Ascending aorta (tissue), 2 donors: ENCODE measurements at places on chromosomes 3 and 15. TPM values are rescaled to one million over a fixed set of nuclear protein-coding genes. Genes with fewer than 3 reads are reported as not detected.

GRCh38 chr3:31408720-31409119, 124.0 kb upstream of the STT3B start:
- DNase-seq: no peak

GRCh38 chr3:151210676-151211381, 7.8 kb upstream of the GPR171 start:
- DNase-seq: no peak

GRCh38 chr3:66348704-66349103, 127.9 kb downstream of the SLC25A26 start:
- no peak for DNase-seq

GRCh38 chr3:193347521-193348501, 30.7 kb downstream of the ATP13A5 start:
- DNase-seq: no peak

DNA sequence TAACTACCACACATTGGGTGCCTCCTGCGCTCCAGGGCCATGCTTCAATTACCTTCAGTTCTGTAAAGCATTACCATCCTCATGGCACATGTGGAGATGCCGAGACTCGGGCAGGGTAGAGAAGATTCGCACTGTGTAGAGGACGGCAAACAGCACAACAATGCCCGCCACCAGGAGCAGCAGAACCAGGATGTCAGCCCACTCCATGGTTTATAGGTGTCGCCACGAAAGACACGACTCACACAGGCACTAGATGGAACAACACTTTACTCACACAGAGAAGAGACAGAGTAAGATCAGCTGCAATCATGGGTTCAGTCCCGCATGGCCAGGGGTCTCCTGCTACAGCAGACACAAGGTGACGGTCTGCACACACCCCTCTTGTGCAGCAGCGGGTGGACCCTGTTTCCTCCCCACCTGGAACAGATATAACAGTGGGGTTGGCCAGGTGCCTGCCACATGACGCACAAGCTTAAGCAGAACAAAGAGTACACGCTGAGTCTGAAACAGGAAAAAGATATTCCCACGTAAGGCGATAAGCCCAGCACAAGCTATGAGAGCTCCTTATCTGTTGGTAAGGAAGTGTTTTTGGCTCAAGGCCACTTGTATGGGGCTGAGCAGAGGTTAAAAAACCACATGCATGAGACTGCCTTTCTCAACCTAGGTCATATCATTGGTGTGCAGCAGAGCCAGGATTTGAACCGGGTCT, 2.5 kb upstream of the TBC1D21 start:
- DNase-seq: no peak

DNA sequence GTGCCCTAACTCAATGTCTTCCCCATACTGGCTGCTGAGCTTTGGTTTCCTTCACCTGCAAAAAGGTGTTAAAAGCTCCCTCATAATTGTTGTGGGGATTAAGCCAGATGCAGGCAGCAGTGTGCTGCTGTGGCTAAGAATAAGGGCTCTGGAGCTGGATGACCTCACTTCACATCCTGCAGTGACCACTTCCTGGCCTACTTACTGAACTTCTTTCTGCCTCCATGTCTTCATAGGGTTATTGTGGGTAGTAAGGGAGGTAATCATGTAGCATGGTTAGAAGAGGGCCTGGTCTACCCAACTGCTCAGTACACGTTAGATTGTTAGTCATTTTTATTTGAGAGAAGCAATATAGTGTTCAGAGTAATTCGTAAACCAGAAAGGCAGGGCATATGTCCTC, 18.4 kb downstream of the GYG1 start:
- no peak for DNase-seq

GRCh38 chr3:27666708-27667107, 55.4 kb downstream of the EOMES start:
- peak; percentile 85 for DNase-seq

DNA sequence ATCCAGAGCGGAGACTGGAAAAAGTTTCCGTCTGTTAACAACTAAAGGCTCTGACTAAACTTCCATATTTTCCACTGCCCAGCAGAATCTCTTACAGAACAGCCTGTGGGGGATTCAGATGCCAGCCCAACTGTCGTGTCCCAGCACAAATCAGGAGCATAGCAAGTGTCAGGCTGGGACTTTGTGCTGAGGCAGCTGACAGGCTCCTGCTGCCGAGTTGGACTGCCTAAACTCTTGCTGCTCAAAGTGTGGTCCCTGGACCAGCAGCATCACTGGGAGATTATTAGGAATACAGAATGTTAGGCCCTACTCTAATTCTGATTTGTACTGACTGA, 31.2 kb upstream of the CMTM7 start:
- DNase-seq: no peak

GRCh38 chr3:10373686-10374261, 52.9 kb upstream of the SEC13 start:
- DNase-seq: no peak

DNA sequence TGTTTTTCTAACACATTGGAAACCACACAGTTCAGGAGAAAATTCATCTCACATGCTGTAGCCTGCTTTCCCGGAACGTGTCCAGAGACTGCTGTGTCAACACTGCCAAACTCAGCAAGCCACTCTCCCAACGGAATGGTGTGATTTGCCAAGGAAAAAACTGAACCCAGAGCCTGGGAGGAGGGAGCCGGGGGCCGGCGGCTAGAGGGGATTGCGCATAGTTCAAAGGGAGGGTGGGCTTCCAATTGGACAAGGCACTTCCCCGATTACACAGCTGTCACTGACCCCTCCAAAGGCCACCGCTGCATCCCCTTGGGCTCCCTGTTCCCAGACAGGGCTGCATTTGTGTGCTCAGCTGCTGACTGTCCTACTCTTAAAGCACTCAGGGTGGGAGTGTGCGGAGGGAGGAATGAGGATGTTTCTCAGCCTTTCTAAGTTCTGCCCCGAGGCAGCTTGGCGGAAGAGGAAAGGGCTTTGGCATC, 256.2 kb downstream of the ZNF621 start:
- DNase-seq: peak; percentile 68

- no peak for DNase-seq
Observed at GRCh38 chr15:77808075-77808474, 175.4 kb upstream of the LINGO1 start.

GRCh38 chr3:58551636-58552180, 14.7 kb upstream of the ACOX2 start:
- no peak for DNase-seq

DNA sequence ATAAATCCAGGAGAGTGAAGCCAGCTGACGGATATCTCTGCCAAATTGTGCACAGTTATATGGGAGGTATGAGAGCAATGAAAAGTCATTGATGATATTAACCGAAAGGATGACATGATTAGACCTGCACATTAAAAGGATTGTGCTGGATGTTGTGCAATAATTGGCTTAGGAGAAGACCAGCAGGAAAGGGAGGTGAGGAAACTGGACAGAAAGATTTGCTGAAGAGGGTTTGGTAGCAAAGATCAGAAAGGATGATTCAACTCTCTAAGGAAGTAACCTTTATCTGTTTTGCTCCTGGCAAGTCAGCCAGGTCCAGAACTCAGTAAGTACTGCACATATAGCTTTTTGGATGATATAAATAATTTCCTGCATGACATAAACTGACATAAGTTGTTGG, 704.7 kb downstream of the GRM7 start:
- no peak for DNase-seq

- no peak for DNase-seq
Observed at GRCh38 chr3:99699841-99700240, 61.4 kb downstream of the COL8A1 start.

DNA sequence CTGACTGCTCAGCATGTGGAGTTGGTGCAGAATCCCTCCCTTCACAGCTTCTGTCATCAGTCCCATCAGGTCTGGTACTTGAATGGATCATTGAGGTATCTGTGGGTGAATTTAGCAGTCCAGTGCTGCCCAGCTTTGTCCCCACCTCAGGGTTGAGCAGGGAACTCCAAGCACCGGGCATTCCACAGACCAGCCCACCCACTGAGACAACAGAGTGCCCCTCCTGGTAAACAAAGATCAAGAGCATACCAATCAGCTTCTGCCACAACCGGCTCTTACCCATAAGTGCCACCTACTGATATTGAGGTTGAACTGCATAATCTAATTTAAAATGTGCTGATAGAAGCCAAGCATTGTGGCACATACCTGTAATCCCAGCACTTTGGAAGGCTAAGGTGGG, 57.1 kb upstream of the FXR1 start:
- DNase-seq: no peak

DNA sequence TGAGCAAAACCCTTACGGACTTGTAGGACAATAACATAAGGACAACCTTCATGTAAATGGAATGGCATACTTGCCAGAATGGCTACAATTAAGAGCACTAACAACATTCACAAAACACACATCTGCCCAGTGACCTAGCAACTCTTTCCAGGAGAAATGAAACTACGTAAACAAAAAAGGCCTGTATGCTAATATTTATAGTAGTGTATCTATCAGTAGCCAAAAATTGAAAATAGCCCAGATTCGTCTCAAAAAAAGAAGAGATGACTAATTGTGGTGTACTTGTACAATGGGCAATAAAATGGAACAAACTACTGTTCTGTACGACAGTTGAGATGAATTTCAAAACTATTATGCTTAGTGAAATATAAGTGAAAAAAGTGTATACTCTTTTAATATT, 38.4 kb downstream of the CMC1 start:
- no peak for DNase-seq

- DNase-seq: no peak
Observed at GRCh38 chr3:181764544-181764943, 52.8 kb downstream of the SOX2 start.

DNA sequence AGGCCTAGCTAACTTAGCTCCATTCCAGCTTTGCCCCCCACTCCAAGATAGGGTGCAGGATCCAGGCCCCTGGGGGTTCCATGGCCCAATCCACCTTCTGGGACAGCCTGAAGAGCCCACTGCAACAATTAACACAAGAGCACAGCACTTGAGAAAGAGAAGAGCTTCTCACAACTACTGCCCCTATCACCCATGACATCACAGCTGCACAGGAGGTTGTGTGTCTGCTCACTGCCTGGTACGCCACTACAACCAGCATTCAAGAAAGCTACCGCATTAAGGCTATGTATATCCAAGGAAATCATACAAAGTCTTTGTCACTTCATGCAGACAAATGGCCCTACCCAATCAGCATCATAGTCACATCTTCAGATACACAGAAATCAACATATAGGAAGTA, 62.0 kb downstream of the MYO5A start:
- no peak for DNase-seq

DNA sequence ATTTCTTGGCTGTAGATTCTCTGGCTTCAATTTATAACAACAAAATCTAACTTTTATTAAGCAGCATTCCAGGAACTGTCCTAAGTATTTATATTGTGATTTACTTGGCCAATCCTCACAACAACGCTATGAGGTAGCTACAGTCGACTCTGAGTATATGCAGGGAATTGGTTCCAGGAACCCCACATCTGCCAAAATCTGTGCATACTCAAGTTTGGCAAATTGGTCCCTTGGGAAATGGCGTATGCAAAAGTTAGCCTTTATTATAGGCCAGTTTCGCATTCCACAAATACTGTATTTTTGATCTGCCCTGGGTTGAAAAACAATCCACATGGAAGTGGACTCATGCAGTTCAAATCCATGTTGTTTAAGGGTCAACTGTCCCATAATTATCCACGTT, 53.9 kb downstream of the RAP2B start:
- DNase-seq: no peak

DNA sequence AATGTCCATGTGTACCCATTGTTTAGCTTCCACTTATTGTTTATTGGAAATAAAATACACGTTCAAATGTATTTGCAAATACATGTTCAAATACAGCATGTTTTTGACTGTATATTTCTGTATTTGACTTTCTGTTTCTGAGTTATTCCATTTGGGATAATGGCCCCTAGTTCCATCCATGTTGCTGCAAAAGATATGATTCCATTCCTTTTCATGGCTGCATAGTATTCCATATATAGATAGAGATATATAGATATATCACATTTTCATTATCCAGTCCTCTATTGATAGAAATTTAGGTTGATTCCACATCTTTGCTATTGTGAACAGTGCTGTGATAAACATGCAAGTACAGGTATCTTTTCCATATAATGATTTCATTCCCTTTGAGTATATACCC, 241.4 kb upstream of the SOX2 start:
- no peak for DNase-seq

DNA sequence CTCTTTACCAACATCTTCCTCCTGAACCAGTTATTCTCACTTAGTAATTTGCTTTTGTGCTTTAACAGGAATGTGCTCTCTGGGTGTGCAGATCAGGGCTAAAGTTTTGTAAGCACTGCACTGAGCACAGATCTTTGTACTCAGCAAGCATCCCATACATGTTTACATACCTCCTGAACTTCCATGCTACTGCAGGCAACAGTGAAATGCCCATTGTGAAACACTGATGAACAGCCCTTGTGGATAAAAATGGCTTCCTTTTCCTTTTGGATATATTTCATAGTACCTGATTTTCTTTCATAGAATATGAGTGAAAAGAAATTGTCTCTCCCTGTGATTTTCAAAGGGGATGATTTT, 855.9 kb downstream of the MCTP2 start:
- no peak for DNase-seq

The CNTN4 gene
- 37.5 TPM for total RNA-seq

The SERPINI2 gene
- total RNA-seq: not detected

The EFCC1 gene
- 3.6 TPM for total RNA-seq

The AADACL2 gene
- total RNA-seq: not detected

The ROBO2 gene
- total RNA-seq: 2.9 TPM

The CORO2B gene
- 11.0 TPM for total RNA-seq

The PIERCE2 gene
- not detected for total RNA-seq

The COL8A1 gene
- 459 TPM for total RNA-seq

The ZNF774 gene
- total RNA-seq: 0.21 TPM
